Uterus (tissue), 4 donors: ENCODE measurements at places on chromosomes 3 and 15.

GRCh38 chr15:99345832-99346462, 94.7 kb downstream of the LRRC28 start:
- DNase-seq: no peak

DNA sequence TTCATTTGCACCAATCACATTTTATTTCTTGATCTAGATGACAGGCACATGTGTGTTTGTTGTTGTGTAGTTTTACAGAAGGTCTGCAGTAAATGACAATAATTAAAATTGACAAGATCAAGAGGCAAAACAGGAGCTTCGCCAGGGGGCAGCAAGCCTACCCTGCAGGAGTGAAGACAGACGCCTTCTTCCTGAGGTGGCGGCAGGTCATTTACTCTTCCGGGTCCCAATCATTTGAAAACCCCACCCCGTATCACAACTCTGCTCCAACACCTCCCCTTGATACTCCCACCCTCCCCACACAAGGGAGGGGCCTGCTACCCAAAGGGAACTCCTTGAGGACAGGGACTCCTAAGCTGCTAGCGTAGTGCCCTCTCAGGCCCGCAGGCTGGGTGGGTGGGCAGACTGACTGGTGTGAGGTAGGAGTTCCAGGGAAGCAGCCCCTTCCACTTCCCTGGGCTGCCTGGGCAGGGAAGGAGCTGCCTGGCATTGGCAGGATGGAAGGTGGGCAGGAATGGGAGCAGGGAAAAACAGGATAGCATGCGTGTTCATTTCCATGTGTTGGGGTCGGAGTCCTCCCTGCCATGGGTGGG, 13.1 kb downstream of the CHDH start:
- no peak for DNase-seq

DNA sequence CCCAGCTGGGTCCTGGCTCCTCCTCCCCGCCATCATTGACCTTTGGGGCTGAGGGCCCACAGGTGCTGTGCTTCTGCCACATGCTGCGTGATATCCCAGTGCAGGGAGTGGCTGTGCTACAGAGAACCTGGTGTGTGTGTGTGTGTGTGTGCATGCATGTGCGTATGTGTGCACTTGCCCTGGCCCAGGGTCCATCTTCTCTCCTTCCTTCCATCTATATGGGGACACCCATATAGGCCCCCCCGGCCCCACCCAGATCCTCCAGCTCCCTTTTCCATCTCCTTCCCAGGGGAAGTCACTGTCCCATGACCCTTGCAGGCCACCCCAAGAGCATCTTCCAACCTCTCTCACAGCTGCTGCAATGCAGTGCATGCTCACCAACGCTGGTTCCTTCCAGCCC, 12.6 kb downstream of the RASGRF1 start:
- no peak for DNase-seq

GRCh38 chr3:188006726-188007393, 147.1 kb upstream of the LPP start:
- DNase-seq: no peak
